ENCODE measurements at places on chromosomes 11 and 22. TPM values are rescaled to one million over a fixed set of nuclear protein-coding genes. Genes with fewer than 3 reads are reported as not detected.

Gene PHOX2A
- not detected for total RNA-seq

Gene KRTAP5-2
- 0.54 TPM for total RNA-seq

Gene C11orf42
- total RNA-seq, result 1.0 TPM

Gene GP1BB
- 7.1 TPM for total RNA-seq

Gene OSM
- total RNA-seq, result 0.49 TPM

Gene NPTXR
- 15.7 TPM for total RNA-seq

Gene BRSK2
- total RNA-seq, result 0.77 TPM

Data from motor neuron (in vitro differentiated cells).